Fibroblast of mammary gland (primary cell): ENCODE measurements at places on chromosomes 1 and 21.

GRCh38 chr1:195195423-195196057, 1412.7 kb downstream of the KCNT2 start:
- DNase-seq, result no peak

DNA sequence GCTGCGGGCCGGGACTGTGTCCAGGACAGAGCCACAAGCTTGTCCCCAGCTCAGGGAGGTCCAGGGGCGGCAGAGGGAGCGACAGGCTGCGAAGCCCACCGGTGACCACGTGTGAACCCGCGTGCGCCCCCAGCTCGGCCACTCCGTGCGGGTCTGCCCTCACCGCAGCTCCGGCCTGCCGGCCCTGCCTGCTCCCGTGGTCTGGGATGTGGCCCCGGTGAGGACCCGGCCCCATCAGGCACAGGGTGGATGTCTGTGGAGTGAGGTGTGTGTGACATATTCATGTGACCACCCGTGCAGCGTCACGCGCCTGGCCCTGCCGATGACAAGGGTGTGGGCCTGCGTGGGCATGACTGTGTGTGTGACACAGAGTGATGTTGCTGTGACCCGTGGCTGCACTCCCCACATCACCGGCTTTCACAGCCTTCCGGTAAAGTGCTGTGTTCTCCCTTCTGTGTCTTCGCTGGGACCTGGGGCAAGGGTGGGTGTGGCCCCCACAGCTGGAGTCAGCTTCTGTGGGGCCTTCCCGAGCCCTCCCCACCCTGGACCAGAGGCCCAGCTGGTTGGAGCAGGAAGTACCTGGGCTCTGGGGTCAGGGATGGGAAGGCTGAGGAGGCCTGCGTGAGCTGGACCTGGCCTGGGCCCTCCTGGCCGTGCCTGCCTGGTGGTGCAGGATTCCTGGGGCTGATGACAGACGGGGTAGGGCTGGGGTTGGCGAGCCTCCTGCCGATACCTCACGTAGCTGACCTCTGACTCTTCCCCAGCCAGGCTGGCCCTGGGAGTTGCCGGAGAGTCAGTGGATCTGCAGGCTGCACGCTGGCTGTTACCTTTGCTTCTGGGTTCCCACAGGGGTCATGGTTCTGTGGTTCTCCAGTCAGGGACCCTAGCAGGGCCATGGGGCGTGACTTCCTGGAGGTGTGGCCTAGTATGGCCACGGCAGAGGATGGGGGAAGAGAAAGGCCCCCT, 4.1 kb downstream of the RNF223 start:
- DNase-seq, result no peak

GRCh38 chr1:64598100-64598571, 128.2 kb downstream of the CACHD1 start:
- peak; percentile 24 for DNase-seq

GRCh38 chr1:105368446-105368845, 1618.7 kb downstream of the AMY1C start:
- no peak for DNase-seq

DNA sequence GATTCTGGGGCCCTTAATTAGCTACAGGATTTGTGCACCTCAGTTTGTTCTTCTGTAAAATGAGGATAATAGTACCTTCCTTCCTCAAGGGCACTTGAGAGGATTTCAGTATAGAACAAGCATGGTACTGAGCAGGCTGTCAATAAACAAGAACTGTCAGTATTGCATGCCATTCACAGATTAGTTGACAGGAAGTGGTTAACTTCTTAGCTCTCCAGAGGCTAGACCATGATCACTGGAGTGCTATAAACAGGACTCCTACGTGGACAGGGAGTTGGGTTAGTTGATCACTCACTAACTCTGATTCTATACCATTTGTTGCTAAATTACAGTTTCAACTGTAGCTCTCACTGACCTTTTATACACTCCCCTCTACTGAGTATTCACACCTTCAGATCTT, 126.2 kb upstream of the DAB1 start:
- DNase-seq, result no peak
